Kidney glomerular epithelial cell (primary cell): ENCODE measurements at places on chromosomes 4 and X.
A peak's percentile ranks its signal among the peaks of the same experiment; 100 is the strongest.

DNA sequence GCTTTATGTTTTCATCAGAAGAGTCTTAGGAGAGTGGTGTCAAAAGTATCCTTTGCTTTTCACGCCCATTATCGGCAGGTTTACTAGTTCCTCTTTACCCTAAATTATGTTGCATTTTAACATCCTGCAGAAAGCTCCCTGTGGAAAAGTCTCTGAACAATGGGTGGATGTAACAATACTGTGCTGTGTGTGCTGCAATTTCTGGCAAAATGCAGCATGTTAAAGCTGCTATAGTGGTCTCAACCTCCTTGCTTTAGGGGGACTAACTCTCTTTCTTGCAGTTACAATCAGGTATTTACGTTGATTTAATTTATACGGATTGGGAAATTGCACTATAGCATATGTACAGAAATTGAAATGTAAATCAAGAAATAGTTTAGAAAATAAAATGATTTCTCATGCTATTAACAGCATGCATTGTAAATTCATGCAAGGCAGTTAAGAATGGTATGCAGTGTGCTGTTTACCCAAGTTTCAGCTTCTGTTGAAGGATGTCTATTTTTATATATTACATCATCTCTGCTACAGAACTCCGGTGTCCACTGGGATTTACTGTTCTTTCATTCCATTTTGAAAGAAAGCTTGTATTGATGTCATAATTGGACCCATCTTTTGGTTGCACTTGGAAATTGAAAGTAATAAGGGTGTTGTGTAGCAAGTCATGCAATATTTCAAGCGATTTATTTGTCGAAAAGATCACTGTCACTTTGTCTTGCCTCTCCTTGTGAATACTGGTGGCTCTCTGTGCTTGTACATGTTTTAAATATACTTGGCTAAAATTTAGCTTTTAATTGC lies 145.7 kb downstream of the RAPGEF2 start:
- DNase-seq: no peak

GRCh38 chr4:165542476-165542875 lies 163.7 kb downstream of the CPE start:
- DNase-seq: no peak

DNA sequence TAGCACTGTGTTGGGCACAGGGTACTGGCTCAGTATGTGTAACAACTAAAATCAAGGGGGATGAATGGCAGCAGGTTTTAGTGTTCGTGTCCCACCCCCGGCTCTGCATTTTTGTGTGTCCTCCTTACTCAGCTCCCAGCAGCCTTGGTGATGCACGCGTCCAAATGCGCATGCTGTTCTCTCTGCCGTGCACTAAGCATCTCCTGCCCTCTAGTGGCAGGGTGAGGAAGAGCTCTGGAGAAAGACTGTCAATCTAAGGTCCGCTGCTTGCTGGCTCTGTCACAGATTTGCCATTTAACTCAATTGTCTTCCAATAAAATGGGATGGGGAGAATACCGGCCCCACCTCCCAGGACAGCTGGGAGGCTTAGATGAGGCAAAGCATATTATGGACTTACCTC lies 61.4 kb downstream of the WFS1 start:
- no peak for DNase-seq

DNA sequence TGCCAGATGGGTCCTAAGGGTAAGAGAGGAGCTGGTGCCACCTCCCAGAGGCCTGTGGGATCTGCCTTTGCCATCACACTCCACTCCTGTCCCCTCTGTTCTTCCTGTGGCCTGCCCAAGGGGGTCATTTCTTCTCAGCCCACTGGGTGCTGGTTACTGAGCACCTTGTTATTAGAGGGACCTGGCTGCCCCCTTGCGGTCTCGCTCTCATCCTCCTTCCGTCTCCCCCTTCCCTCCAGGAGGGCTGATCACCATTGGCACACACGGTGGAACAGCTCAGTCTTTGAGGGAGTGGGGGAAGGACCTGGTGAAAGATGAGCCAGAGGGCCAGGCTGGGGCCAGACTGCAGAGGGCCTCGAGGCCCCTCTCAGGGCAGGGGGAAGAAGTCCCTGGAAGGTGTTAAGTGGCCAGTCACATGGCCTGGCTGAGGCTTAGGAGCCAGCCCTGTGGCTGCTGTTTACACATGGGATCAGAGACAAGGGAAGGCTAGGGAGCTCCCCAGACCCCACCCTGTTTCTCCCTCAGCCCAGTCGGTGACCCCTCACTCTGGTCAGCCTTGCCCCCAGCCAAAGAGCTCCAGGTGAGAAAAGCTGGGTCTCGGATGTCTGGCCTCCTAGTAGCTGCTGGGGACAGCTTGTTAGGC lies 68.1 kb downstream of the MTMR1 start:
- no peak for DNase-seq

GRCh38 chr4:33577791-33578190 lies 2666.5 kb downstream of the ARAP2 start:
- no peak for DNase-seq

DNA sequence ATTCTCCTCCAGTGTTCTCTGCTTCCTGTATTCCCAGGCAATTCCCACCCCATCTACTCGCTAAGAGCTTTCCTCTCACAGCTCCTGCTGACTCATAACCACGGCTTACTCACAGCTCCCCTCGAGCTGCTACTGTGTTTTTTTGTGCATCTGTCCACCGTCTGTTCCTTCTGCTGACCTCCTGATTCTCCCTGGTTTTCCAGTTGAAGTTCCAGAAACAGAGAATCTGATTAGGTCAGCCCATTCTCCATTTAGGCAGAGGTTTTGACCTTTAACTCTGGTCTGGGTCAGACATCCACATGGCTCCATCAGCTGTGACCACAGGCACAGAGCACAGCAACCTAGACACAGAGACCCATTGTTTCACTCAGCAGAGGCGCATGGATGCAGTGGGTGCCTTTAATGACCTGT lies 5.5 kb upstream of the SMIM20 start:
- DNase-seq: peak; percentile 90

DNA sequence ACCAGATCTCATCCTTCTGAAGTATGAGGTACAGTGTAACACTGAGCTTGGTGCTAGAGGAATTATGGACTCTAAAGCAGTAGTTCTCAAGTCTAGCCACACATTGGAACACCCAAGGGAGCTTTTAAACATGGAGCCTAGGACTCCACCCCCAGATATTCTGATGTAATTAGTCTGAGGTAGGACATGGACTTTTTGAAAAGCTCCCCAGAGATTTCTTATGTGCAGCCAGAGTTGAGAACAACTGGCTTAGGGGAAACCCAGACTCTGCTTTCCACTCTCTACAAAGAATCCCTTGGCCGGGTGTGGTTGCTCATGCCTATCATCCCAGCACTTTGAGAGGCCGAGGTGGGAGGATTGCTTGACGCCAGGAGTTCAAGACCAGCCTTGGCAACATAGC lies 11.6 kb upstream of the GDPD2 start:
- DNase-seq: no peak

- no peak for DNase-seq
Observed at GRCh38 chrX:40096395-40097091, 1.2 kb downstream of the BCOR start.

GRCh38 chr4:2791518-2792395 lies 1.1 kb upstream of the SH3BP2 start:
- DNase-seq: no peak

GRCh38 chr4:102687373-102687981 lies 73.3 kb downstream of the MANBA start:
- peak; percentile 27 for DNase-seq

GRCh38 chr4:140242357-140243277 lies 88.6 kb upstream of the MAML3 start:
- no peak for DNase-seq

DNA sequence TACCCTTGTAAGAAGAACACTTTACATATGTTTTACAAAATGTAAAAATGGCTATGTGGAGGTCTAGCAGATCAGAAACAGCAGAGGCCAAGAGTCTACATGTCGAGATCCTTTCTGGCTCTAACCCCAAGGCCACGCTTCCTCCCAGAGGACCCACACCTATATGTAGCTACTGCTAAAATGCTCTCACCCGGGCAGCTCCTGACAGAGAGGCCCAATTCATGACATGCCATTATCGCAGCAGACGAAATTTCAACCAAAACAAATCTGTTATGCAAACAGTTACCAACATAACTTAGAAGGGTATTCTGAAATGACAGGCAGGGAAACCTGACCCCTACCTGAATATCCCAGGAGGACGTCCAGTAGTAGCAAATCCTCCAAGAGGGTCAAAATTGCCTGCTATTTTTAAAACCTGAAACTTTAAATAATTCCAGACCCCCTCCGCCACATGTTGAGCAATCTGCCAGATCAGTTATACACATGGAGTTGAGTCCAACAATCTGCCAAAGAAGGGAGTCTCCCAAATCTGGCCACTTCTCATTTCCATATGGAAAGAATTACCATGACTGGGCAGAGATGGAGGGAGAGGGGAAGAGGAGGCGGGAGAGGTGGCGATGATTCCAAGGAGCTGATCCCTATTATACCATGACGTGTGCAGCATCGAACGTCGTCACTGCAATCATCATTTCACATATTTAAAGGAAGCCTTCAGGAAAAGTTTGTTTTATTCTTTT lies 192.9 kb upstream of the TBL1X start:
- DNase-seq: no peak

GRCh38 chr4:107333518-107333917 lies 297.4 kb upstream of the DKK2 start:
- no peak for DNase-seq

DNA sequence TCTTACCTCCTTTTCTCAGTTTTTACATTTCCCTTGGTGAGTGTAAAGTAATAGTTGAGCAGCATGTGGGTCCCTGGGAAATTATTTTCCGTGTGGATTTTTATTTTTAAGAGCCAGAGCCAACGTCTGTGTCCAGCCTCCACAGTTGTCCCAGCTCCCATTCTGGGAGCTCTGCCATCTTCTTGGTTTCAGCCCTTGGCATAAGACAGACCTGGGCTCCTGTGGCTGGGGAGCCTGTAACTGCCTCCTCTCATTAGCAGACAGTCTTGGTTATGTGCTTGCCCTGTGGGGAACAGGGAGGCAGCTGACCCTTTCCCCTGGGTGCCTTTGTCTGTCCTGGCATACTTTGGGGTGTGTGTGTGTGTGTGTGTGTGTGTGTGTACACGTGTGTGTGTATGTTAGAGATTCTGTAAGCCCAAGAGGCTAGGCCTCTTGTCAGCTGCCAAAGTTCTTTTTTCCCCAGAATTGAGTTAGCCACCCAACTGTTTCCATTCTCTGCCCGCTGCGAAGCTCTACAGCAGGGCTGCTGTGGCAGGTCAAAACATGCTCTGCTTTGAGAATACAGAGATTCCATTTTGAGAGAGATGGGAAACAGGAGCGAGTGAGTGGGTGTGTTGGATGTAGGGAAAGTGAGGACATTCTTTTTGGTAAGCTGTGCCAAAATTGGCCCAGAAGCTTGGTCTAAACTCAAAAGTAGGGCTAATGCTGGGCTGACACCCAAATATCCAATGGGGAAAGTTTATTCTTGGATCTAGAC lies 140.7 kb downstream of the TMEM164 start:
- no peak for DNase-seq

GRCh38 chrX:96909291-96909690 lies 25.6 kb downstream of the RPA4 start:
- no peak for DNase-seq

DNA sequence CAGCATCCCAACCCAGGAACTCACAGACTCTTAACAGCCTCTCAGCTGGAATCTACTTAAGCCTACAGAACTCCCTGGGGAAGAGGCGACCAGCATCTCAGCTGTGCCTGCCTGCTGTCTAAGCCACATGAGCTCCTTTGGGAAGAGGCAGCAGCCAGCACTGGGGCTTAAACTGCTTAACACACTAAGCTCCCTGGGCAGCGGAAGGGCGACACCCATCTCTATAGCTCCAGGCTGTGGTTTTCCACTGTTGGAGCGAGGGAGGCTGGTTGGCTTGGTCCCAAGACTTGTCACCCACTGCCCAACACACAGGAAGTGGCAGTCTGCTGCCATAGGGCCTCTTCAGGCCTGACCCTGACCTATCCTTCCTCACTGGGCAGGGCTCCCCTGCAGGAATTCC lies 1544.1 kb upstream of the ADGRL3 start:
- no peak for DNase-seq

GRCh38 chr4:42633605-42634388 lies 23.1 kb downstream of the ATP8A1 start:
- DNase-seq: no peak

DNA sequence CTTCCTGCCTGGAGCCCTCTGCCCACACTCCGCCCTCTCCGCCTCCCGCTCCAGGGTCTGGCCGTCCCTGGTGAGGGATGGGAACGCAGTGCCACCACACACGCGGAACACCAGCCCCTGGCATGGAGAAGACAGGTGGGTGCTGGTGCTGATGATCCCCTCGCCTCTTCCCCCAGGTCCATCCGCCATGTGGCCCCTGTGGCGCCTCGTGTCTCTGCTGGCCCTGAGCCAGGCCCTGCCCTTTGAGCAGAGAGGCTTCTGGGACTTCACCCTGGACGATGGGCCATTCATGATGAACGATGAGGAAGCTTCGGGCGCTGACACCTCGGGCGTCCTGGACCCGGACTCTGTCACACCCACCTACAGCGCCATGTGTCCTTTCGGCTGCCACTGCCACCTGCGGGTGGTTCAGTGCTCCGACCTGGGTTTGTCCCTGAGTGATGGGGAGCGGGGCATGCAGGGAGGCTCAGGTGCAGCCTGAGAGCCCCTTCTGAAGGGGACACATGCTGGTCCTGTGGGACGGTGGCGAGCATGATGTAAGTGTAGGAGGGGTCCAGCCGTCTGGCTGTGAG lies 9.8 kb downstream of the BGN start:
- DNase-seq: no peak

DNA sequence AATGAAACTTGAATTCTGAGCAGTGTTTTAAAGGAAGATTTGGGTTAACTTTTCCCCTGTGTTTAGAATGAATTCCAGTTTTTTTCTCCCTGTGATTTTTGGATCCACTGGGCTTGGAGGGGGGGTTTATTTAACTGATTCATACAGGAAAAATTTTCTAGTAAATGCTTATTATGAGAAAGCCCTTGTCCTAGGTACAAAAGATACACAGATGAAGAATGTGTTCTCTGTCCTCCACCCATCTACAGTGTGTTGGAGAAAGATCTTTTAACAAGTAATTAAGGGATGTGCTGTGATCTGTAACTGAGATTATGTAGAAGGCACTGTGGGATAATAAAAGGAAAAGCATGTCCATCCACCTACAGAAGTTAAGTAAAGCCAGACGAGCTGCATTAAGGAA lies 103.9 kb downstream of the STIM2 start:
- no peak for DNase-seq

GRCh38 chr4:20251031-20251795 lies 492 bp upstream of the SLIT2 start:
- no peak for DNase-seq

DNA sequence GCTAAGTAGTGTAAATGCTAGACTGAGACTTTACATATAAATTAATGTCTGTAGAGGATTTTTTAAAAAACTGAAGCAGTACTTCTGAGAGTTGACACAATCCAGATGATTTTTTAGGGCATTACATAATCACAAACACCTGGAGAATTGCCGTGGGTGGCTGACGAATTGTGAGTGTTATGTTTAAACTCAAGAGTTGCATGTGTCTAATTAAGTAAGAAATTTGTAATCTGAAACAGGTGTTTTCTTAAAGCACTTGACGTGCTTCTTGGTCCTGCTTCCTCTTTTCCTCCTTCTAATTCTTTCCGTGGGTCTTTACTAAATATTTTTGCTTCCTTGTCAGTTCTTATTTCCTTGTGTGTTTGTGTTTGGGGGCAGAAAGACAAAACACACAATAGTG lies 27.8 kb downstream of the PIR start:
- no peak for DNase-seq
